ENCODE measurements at places on chromosomes 6 and 20.

GRCh38 chr6:87430499-87430898 is 22.7 kb downstream of the CFAP206 start:
- no peak for DNase-seq

GRCh38 chr6:4434655-4435054 is 299.3 kb upstream of the ECI2 start:
- DNase-seq, result no peak

GRCh38 chr6:33160728-33161344 is 31.4 kb downstream of the COL11A2 start:
- DNase-seq, result no peak

GRCh38 chr20:4813863-4814695 is 92.4 kb downstream of the PRND start:
- peak; percentile 46 for DNase-seq

DNA sequence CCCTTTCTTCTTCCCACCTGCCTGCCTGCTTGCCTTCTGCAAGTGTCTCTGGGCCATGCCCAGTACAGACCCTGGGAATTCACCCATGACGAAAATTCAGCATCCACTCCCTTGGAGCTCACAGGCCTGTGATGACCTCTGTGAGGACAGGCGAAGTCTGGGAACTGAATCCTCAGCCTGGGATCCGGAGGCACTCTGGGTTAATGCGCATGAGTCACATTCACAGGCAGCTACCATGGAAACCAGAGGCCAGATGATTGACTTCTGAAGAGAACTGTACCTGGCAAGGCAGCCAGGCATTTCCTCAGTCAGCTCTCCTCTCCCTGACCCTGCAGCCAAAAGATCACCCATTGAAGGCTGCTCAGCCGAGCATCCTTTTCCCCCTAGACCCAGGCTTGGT is 41.0 kb downstream of the SLC9A8 start:
- DNase-seq, result no peak

DNA sequence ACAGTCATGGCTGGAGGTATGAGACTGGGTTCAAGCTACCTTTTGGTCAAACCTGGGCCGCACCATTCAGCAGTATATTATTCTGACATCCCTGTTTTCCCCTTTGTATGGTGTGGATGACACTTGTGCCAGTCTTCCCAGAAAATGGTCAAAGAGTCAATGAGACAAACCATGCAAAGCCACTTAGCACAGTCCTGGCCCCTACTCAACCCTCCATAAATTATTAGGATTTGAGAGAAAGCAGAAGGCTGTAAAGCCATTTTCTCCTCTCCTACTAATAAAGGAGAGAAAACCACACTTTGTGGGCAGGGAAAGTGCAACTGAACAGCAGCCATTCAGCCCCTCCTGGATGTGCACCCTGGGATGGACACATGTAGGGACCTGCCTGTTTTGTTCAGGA is 236.2 kb downstream of the SLC24A3 start:
- DNase-seq, result no peak

GRCh38 chr20:43379239-43379917 is 78.3 kb upstream of the SRSF6 start:
- no peak for DNase-seq

- no peak for DNase-seq
These were observed 3.4 kb downstream of the APMAP start for GRCh38 chr20:24989162-24989561.

DNA sequence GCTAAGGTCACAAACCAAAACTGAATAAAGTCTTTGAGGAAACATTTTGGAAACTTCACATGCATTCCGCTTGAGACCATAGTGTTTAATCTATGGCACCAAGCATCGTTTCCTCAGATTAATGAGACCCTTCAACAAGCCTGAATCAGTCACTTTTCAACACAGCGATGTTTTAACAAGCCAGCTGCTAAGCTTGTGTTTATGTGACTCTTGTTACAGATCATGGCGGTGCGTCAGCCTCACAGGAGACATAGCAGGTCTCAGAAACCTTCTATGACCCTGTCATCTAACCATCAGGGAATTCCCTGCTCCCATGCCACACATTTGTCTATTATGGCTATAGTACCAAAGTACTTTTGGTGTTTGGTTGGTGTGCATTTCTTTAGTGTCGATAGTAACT is 57.2 kb downstream of the MTFR2 start:
- DNase-seq, result no peak

DNA sequence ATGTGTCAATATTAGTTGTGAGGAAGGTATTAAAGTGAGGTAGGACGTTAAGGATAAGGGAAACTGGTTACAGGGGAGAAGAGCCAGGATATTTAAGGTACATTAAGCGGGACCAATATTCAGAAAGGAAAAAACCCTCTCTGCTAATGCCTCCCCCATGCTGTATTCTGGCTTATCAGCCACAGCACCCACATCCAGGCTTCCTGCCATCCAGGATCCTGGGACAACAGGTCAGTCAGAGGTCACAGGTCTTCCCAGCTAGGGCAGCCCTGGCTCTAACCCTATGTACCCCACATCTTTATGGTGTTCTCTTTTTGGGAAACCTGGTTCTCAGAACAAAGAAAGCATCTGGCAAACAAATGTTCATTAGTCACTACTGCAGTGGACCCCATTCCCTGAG is 5.3 kb downstream of the DDRGK1 start:
- no peak for DNase-seq

DNA sequence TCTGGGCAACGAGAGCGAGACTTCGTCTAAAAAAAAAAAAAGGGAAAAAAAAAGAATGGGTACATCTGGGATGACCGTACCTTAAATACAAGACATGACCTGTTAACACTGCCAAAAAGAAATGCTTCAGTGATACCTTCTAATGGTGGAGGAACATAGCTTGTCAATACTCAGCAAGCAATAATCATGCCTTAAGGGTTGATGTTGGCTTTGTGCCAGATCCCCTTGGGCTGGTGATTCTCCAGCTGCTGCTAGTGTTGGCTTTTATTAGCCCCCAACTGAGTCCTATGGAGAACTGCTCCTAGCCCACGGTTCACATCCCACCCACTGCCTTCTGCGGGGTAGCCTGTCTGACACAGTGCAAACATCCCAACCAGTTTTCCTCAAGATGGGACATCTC is 134.9 kb downstream of the PLCB1 start:
- DNase-seq, result no peak

DNA sequence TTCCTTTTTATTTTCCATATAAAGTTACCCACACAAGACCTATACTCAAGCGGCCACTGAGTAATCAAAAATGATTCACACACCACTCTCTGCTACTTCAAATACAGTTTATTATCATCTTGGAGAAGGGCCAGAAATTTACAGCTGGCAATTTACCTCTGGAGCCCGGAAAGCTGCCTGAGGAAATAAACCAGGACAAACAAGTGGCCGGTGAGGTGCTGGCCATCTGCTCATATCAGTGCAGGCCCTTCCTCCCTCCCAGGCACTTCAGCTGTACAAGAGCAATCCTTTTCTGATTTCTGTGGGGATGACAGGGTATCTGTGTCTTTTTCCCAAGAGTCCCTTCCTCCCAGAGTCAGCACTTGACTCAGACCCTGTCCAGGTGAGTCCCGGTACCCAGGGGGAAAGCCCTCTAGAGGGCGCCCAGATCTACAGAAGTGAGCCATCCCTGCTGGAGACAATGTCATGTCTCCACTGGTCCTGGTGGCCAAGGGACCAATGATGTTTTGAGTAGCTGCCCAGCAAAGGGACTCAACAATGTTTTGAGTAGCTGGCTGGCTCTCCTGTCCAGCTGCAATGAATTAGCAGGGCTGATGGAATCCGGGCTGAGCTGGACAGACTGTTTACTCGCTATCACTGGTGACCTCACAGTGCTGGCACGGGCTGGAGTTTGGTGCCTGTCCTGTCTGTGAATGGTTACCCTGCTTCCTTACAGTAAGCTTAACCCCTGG is 23.6 kb downstream of the LRP11 start:
- no peak for DNase-seq

DNA sequence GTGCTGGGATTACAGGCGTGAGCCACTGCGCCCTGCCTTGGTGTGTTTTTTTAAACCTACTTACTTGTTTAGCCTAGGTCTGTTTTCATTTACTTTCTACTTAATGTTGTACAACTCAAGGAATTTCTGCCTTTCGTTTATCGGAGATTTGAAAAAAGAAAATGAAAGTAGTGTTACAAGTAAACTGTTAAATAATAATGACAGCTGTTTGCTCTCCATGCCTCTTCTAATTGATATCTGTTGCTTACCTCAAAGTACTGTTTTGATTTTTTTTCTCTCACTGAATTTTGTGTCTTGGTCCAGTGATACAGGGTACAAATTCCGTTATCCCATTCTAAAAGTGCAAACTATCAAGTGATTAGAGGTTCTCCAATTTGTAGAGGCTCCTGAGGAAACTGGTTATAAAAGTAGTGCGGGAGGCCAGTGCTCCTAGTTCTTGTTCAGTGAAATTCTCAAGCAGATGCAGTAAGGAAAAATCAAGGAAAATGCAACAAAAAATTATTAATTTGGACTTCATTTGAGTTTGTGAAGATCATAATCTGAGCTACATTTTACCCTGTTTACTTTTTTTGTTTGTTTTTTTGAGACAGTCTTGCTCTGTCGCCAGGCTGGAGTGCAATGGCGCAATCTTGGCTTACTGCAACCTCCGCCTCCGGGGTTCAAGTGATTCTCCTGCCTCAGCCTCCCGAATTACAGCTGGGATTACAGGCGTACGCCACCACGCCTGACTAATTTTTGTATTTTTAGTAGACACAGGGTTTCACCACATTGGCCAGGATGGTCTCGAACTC is 2.2 kb downstream of the UBR2 start:
- DNase-seq, result no peak

DNA sequence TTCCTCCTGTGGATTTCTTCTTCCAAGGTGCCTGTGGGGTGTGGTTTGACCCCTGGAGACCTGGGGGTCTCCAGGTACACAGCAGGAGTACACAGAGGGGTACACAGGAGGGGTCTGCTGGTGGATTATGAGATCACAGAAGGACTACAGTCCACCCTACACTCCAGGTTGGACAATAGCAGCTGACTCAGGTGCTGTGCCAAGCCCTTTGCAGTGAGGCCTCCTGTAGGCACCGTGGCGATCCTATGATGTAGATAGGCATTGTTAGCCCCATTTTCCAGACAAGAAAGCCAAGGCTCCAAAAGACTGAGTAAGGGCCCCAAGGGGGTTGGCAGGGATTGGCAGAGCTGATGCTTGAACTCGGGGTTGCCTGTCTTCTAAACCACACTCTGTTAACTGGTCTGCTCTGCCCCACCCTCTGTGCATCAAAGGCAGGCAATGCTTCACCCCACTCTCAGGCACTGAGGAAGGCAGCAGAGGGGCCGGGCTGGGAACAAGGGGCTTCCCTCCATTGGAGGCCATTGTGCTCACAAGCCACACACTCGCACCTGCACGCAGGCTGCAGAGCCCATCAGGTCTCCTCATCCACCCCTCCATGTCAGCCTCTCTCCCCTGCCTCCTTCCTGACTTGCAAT is 77.5 kb upstream of the SIRPA start:
- DNase-seq, result no peak

DNA sequence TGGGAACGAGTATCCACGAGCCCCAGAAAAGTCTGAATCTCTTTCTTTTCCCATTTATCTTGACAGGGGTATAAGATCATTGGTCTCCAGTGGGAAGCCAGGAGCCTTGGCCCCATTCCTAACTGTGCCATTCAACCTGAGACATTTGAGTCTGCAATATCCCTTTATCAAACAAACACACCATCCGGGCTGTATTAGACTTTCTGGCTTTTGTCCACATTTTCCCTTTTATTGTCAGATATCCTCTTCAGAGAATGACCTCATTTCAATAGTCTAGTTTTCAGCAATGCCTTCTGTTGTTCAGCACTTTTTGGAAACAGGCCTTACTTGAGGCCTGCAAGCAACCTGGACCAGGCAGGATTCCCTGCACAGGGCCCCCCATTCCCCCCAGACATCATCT is 15.7 kb downstream of the BPIFA1 start:
- no peak for DNase-seq

GRCh38 chr6:19309661-19310060 is 527.5 kb upstream of the ID4 start:
- no peak for DNase-seq

DNA sequence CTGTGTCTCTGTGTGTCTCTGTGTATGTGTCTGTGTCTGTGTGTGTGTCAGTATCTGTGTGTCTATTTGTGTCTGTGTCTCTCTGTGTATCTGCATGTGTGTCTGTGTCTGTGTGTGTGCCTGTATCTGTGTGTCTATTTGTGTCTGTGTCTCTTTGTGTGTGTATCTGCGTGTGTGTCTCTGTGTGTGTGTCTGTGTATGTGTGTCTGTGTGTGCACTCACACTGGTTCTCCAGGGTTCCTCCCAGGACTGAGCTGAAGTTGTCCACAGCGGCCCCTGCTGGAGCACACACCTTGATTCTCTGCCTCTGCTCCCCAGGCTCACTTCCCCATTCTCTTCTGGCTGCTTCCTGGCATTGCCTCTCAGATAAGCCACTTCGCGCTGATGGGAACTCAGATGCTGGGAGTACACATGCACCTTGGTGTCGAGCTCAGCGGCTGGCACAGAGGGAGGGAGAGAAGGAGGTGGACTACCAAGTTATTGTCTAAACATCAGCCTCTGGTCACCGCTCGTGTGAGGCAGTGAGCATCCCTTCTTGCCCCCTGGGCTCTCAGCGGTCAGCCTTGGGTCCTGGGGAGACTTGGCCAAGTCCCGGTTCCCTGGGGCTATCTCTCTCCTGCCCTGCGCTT is 104.9 kb upstream of the NXT1 start:
- DNase-seq, result no peak

- no peak for DNase-seq
These were observed 9.2 kb downstream of the PACRG start for GRCh38 chr6:162736961-162737360.

DNA sequence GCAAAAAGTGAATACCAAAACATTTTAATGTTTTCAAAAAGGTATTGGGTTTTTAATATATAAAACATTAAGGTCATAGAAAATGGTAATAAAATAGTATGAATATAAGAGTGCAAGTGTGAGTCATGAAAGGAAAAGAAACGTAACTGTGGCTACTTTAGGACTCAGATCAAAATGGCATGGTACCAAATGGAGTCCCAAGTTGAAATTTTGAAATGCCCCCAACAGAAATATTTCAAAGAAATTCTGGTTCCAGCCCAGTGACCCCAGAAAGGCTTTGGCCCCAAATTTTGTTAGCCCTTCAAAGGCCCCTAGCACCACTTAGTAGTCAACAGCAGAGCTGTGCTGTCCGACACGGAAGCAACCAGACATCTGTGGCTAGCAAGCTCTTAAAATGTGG is 6.0 kb downstream of the COL12A1 start:
- no peak for DNase-seq

- DNase-seq, result no peak
These were observed 11.3 kb downstream of the TXNDC5 start for GRCh38 chr6:7899101-7899888.

- no peak for DNase-seq
These were observed 116.0 kb downstream of the LRRC1 start for GRCh38 chr6:53910834-53911233.

All from stimulated activated CD4-positive, alpha-beta T cell treated with anti-CD3 and anti-CD28 coated beads, Interleukin-1b, Interleukin-23, amount 100 ng/mL, for 1 hour (primary cell).